ENCODE measurements at places on chromosomes 7 and 10.

DNA sequence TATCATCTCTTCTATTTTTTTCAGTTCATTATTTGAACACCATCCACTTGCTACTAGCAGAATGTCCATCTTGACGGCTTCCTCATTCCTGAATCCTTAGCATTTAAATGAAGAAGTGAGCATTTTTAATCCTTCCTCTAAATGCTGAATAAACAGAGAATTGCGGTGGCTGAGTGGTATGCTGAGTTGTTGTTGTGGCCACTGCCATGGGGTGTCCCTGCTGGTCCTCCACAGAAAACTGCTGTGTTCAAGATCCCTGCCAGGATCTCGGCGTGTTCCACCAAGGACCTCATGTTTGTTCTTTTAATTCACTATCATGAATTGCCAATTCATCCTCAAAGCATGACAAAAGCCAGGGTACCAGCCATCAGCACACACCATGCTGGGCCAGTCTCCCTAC, 48.9 kb upstream of the HABP2 start:
- no peak for DNase-seq

- no peak for DNase-seq
These were observed 39.2 kb upstream of the JCAD start for GRCh38 chr10:30098629-30099028.

GRCh38 chr10:4687397-4687796, 138.6 kb upstream of the AKR1E2 start:
- DNase-seq: no peak

- no peak for DNase-seq
These were observed 121.9 kb downstream of the FAM107B start for GRCh38 chr10:14652816-14653215.

DNA sequence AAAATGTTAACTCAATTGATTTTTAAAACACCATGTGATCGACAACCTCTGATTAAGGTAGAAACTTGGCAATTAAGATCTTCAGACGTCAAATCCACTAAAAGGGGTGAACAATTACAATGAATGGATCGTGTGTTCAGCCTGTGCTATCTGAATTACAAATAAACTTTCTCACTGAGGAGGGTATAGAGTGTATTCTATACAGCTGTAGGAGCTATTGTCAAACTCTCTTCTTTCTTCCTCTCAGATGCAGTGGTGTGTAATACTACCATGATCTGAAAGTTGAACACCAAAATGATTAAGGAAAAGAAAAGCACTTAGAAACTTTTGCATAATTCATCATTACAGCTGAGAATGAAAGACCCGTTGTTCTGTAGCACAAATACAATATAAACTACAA, 32.2 kb upstream of the MACC1 start:
- DNase-seq: no peak

- no peak for DNase-seq
These were observed 937.1 kb downstream of the REEP3 start for GRCh38 chr10:64458306-64458705.

DNA sequence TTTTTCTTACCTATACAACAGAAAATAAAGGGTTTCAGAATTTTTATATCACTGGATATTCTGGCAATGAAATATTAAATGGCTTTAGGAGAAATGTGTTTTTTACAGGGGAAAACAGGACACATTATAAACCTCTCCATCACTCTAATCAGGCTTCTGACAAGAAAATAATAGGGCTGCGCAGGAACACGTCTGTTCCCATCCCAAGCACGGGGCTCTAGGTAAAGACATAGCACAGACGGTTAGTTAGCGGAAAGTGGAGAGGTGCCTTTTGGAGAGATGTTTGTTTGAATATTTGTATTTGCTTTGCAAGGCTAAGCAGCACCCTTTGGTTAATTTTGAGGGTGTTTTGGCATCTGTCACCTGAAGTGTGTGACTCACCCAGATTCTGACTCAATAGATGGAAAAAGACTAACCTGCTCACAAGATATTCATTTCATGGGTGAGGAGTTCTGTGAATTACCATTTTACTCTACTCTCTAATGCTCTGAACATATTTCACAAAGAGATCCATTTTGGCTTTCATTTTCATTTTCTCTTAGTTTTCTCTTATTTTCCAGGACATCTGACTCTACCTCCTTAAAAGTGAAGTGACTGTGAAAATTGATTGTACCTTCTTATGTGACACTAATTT, 174.5 kb upstream of the AKR1E2 start:
- DNase-seq: peak; percentile 53

DNA sequence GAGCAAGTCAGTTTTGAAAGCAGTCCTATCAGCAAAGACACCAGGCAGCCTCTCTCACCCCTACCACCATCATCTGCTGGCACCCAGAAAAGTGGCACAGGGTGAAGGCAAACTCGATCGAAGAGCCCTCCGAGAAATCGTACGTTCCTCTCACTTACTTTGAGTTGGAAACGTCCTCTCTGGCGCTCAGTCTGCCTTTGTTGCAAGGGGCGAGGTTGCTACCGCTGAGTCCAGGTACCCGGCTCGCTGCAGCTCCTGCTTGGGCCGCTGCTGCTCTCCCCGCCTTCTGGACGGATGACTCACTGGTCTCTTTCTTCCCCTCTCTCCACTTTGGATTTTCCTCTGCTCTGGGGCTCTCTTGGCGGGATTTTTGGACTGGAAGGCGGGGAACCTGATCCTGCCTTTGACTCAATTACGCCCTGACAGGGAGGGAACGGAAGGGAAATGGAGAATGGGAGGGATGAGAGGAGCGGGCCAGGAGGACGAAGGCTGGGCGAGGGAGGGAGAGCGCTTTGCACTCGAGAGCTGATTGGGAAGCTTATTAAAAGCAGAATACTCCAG, at the start of gene PTN:
Gene PTN (minus strand): TSS at position 453 of the 561 bp plus-strand sequence. CDS start 88,760 bp downstream, outside the sequence.
- DNase-seq: no peak

- DNase-seq: no peak
These were observed 3.2 kb downstream of the HPSE2 start for GRCh38 chr10:99232360-99232999.

DNA sequence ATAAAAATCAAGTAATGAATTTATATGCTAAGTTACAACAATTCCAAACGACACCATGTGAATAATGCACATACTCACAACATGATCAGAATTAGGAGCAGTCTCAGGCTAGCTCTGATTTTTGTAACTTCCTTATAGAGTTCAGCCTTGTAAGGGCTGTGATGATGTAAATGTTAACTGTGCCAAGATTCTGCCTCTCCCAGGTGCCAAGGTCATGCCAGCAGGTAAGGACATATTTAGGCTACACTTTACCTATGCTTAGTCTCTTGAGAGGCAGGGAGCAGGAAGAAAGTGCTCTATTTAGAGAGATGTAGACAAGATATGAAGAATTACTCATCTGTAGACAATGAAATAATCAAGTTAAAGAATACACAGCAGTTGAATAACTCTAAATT, 53.6 kb upstream of the AGR3 start:
- DNase-seq: no peak

DNA sequence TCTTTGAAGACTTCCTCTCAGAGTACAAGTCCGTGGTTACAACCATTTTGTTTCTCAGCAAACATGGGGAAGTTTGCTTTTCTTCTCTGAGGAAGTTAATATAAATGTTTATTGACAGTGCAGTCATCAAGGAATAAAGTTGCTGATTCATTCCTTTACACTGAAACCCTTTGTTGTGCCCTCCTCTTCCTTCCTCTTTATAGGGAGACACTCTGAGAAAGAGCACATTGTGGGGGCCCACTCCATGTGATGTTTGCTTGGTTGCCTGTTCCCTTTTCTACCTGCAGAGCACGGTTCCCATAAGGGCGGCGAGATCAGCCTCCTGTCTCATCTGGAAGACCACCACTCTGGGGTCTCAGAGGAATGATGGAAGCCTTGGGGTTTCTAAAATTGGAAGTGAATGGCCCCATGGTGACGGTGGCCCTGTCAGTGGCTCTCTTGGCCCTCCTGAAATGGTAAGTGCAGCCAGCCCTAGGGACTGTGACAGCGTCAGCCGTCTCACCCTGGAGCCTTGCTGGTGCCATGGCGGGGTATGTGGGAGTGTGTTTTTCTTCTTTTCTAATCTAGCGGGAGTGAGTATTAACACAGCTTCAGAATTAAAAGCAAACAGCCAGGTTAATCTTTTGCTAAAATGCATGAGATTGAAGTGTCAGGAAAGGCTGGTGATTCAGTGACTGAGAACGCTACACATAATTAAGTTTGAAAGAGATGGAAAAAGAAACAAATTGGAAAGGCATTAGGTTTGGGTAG, at the start of gene TBXAS1:
Gene TBXAS1 (plus strand): TSS at position 240 of the 750 bp plus-strand sequence. CDS start 127 bp downstream, at position 367.
- no peak for DNase-seq

GRCh38 chr10:122292376-122292775, 21.3 kb downstream of the BTBD16 start:
- DNase-seq: no peak

DNA sequence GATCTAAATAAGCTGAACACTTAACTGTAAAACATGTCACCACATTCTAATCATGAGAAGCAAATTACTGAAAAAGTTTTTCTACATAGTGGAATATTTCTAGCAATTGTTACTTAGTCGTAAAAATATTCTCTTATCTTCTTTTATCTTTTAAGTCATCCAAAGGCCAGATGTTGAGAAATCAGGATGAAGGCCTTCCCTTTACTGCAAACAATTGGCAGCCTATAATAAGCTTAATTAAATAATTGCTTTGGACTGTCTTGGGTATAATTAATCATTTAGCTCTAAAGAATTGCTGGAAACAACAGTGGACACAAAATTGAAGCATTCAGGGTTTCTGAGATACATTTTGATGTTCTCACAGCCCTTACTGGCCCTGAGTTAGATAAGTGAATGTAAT, 226.5 kb downstream of the FANK1 start:
- DNase-seq: no peak

- no peak for DNase-seq
These were observed 148.8 kb upstream of the NRP1 start for GRCh38 chr10:33483124-33483815.

GRCh38 chr10:63611078-63611477, 89.9 kb downstream of the REEP3 start:
- DNase-seq: no peak

DNA sequence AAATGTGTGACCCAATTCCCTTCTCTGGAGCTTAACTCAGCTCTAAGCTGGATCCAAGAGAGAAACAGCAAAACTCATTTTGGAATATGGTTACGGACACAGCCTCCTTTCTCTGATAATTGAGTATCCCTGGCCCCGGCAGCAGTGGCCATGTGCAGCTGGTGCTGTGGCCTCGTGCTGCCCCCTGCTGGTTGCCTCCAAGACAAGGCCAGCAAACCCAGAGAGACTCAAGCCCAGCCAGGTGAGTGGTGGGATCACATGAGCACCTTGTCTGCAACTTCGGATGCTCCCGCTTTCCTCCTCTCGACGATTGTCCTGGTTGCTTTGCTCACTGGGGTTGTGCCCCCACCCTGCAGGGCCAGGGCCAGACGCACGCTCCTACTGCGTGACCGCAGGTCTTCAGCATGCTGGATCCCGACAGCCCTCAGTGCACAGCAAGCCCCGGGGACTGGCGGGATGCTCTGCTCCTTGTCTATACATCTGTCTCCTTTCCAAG, 19.4 kb downstream of the SFTPD start:
- peak; percentile 57 for DNase-seq

- no peak for DNase-seq
These were observed 12.9 kb upstream of the CDK6 start for GRCh38 chr7:92849322-92849721.

DNA sequence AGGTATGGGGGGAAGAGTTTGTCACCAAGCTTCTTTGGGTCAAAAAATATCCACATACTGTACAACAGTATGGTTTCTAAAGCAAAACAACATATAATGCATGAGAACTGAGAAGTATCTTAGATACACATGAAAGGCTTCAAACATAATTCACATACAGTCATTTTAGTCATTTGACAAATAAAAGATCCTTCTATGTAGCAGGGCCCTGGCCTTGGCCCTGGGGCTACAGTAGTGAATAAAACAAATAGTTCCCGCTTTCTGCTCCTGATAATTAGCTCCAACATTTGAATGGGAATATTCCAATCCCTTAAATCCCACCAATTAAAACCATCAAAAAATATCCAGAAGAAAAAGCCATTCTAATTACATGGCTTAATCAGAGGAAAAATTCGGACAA, 51.3 kb downstream of the MALSU1 start:
- DNase-seq: no peak

GRCh38 chr10:507355-507699, 182.1 kb downstream of the DIP2C start:
- no peak for DNase-seq

DNA sequence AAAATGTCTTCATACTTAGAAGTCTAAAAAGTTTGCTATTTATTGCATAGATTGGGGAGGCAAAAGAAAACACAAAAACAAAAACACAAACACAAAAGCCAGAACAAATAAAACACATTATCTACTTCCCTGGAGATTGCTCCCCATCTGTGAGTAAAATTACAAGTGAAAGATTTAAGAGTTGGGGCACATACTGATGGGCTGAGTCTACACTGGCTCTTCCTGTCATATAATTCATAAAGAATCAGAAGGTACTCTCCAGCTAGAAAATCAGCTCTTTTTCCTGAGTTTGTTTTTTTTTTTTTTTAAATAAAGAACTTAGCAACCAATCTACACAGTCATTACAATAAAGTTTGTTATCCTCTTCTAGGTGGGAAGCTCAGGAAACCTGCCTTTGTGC, 192.4 kb upstream of the LRRN3 start:
- DNase-seq: no peak

- no peak for DNase-seq
These were observed 28.0 kb upstream of the GSAP start for GRCh38 chr7:77444123-77444522.

- peak; percentile 17 for DNase-seq
These were observed 27.6 kb downstream of the SLC35G1 start for GRCh38 chr10:93921338-93921737.

DNA sequence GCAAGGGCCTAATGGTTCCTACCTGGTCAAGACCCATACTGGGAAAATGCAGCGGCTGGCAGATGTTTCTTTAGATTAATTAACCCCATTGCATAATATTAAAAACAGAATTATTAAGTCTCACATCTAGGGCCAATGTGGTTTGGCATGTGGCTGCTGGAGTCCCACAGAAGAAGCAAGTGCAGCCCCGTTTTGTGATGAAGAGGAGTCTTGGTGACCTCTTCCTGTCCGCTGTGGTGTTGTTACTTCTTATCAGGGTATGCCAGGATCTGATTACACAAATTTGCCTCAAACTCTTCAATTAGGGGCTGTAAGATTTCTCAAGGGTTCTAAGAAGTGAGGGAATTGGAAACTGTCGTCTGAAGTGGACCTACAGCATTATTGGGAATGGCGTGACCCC, 240.3 kb downstream of the SEC23IP start:
- no peak for DNase-seq

DNA sequence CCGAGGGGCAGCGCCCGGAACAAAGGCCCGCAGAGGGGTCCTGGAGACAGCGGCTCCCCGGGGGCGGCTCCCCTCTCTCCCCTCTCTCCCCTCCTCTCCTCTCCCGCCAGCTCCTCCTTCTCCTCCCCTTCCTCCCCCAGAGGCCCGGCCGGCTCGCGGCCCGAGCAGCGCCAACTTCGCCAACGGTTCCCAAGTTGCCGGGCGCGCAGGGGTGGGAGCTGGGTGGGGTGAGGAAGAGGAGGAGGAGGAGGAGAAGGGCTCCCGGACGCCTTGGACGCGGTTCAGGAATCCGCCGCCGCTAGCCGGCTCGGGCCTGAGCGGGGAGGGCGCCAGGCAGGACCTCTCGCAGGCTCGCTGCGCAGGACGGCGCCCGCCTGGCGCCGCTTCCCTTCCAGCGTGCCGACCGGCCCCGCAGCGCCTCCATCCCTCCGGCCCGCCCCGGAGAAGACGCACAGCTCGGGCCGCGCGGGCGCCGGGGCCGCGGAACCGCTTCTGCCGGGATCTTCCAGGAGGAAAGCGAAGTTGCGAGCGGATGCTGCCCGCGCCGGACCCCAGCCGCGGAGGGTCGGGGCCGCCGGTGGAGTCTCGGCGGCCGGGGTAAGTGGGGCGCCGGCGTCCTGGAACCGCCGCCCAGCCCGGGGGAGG, at the start of gene CHST3:
Gene CHST3 (plus strand): TSS at position 298 of the 645 bp plus-strand sequence. CDS start 41,448 bp downstream, outside the sequence.
- no peak for DNase-seq

GRCh38 chr10:17512341-17513001, 58.1 kb upstream of the ST8SIA6 start:
- DNase-seq: no peak
